ENCODE measurements at places on chromosomes 3 and 15. TPM values are rescaled to one million over a fixed set of nuclear protein-coding genes. Genes with fewer than 3 reads are reported as not detected.

ACAP2 gene
- 196 TPM for total RNA-seq

DPH6 gene
- 43.5 TPM for total RNA-seq

PCYT1A gene
- 48.7 TPM for total RNA-seq

GOLGA6A gene
- total RNA-seq: 0.49 TPM

TMEM42 gene
- total RNA-seq: 12.8 TPM

BCL6 gene
- total RNA-seq: 11.7 TPM

Data from camera-type eye (tissue), 1 donor.